ENCODE measurements at places on chromosomes 7 and 10.

- DNase-seq = no peak
These were observed 166.4 kb downstream of the SLIT1 start for GRCh38 chr10:97019213-97019844.

DNA sequence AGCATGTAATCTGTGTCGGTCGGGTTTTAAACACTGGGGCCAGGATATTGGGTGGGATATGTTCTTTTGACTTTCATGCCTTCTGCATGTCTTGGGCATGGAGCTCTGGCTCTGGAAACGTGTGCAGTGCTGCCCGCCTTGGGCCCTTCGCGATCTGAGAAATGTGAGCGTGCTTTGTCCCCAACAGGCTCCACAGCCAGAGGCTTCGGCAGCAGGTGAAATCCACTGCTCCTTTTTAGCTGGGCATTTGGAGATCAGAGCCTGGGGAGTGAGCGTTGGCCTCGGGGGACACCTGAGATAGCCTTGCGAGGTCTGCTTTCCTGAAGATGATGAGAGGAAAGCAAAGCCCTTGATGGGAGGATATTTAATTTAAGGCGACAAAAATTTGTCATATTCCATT, 137.8 kb downstream of the ACTR3B start:
- no peak for DNase-seq

GRCh38 chr7:68787566-68787965, 810.7 kb upstream of the AUTS2 start:
- no peak for DNase-seq

DNA sequence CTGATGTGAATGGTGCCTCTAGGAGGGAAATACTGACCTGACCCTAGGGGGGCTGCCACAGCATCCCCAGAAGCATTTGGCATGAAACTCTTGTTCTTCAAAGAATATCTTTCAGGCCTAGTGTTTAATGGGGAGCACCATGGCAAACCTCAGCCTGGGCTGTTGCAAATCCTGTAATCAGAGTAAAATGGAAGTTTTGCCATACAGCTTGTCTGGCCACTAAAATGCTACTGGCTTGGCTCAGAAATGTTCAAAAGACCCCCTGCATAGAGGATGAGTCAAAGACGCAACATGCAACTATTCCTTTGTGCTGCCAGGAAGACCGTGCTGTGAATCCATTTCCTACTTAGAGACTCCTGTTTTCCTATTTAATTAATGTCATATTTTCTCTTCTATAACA, 26.7 kb downstream of the HECW1 start:
- no peak for DNase-seq

DNA sequence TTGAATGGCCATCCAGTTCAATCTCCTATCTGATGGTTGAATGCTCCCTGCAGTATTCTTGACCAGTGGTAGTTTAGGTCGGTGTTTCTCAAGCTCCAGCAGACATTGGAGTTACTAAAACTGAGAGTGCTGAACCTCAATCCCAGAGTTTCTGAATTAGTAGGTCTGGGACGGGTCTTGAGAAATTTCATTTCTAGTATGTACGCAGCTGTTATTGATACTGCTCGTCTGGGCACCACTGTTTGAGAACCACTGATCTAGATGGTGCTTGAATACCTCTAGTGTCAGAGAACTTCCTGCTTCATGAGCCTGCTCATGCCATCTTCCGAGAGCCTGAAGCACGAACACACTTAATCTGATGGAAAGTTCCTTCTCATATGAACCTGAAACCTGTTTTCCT, 99.4 kb upstream of the CREB5 start:
- no peak for DNase-seq

DNA sequence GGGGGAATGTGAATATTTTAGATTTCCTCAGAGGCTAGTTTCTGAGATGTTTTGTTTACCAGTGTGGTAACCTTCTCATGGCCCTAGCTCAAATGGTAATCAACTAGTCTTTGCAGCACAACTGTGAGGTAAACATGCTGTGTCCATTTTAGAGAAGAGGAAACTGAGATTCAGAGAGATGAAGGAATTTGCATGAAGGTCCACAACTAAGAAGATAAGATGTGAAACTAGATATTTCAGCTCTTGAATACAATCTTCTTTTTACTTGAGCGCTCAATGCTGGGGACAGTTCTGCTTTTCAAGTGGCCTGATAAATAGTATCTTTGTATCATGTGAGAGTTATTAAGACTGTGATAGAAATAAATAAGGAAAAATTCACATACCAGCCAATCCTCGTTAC, 245.4 kb downstream of the AUTS2 start:
- no peak for DNase-seq

DNA sequence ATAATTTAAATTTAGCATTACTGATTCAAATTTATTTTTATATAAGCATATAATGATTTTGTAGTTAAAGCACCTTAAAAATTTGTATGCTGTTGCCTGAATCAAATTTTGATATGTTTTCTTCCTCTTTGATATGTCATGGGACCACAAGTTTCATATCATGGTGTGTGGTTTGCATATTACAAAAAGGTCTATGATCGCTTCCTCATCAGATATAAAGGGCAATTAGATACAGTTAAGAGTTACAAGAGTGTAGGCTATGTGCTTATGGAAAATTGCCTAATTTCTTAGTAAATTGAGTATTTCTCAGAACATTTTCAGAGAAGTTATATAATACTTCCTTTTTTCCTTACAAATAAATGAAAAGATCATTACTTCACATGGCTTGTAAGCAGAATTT, 22.2 kb downstream of the MRC1 start:
- no peak for DNase-seq

- DNase-seq = no peak
These were observed 12.7 kb downstream of the FBH1 start for GRCh38 chr10:5902511-5903274.

- DNase-seq = no peak
These were observed at the start of gene IGFBP1 for GRCh38 chr7:45888185-45888992. IGFBP1 (plus strand) TSS chr7:45888488; CDS start chr7:45888653, 165 bp downstream.

All from stimulated activated CD4-positive, alpha-beta T cell treated with anti-CD3 and anti-CD28 coated beads, Interleukin-15, amount 100 ng/mL, for 48 hours (primary cell).